PC-3 (cell line): ENCODE measurements at places on chromosomes 12 and 14. TPM values are rescaled to one million over a fixed set of nuclear protein-coding genes. Genes with fewer than 3 reads are reported as not detected.
A peak's percentile ranks its signal among the peaks of the same experiment; 100 is the strongest.

GRCh38 chr14:102731101-102731870, 46.0 kb upstream of the TRAF3 start:
- H3K27ac ChIP-seq = no peak overlapping the region
- H3K4me1 ChIP-seq = no peaks in the 10 kb centered on the region
- DNase-seq = no peak
- H3K4me3 ChIP-seq = no peak overlapping the region
- H3K36me3 ChIP-seq = peaks cover 25% of the 10 kb centered on the region

GRCh38 chr12:95385246-95386035, 88.5 kb upstream of the METAP2 start:
- H3K4me1 ChIP-seq = no peaks in the 10 kb centered on the region
- no peak for DNase-seq
- no peak overlapping the region for H3K4me3 ChIP-seq
- H3K36me3 ChIP-seq = no peaks in the 10 kb centered on the region
- H3K27me3 ChIP-seq = no peaks in the 10 kb centered on the region

DNA sequence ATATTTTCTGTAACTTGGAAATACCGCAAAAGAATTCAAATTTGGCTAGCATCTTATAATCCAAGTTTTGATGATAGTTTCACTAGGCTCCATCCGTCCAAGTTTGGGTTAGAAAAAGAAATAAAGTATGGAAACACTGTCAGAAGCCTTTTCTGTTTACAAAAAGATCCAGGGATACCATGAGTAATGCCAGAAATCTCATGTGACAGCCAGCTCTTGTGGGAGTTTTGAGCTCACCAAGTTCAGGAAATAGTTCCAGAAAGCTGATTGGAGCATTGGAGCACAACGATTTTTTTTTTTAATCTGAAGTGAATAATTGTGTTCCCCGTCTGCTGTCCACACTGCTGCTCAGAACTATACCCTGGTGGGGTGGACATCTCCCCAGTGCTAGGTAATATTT, 229.7 kb upstream of the NPAS3 start:
- H3K27me3 ChIP-seq = no peaks in the 10 kb centered on the region
- H3K27ac ChIP-seq = no peak overlapping the region
- no peak overlapping the region for H3K4me3 ChIP-seq
- peak; percentile 57 for DNase-seq
- no peaks in the 10 kb centered on the region for H3K36me3 ChIP-seq
- H3K4me1 ChIP-seq = peaks cover 16% of the 10 kb centered on the region

DNA sequence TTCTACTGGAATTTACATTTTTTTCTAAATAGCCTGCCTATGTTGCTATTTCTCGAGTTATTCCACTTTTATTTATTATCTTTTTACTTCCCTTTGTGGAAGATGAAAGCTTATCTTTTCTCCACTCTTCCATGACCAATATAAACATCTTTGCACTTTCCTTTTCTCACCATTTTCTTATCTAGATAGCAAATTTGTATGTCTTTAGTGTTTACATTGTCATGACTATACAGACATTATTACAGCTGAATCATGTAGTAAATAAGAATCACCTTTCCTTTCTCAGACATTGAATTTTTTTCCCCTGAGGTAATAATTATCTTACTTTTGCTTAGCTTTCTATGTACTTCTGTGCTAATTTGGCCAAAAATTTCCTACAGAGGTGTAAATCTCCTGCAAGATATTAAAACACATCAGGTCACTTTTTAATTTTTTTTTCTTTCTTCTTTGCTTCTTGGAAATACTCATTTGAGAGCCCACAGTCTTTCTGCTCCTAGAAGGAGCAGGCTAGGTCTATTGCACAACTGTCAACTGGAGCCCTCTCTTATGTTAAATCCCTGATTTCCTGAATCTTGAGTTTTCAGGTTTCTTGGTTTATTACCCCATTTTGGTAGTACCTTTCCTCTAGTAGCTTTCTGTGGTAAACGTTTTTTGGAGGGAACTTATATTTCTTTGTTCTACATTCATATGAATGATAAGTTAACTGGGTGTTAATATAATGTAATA, 109.0 kb upstream of the ATP2B1 start:
- no peaks in the 10 kb centered on the region for H3K36me3 ChIP-seq
- H3K4me1 ChIP-seq = peaks cover 33% of the 10 kb centered on the region
- H3K27me3 ChIP-seq = no peaks in the 10 kb centered on the region

GRCh38 chr12:71900091-71900490, 38.6 kb upstream of the TPH2 start:
- no peaks in the 10 kb centered on the region for H3K4me1 ChIP-seq
- no peak overlapping the region for H3K4me3 ChIP-seq
- no peaks in the 10 kb centered on the region for H3K27me3 ChIP-seq
- H3K27ac ChIP-seq = no peak overlapping the region
- peaks cover 10% of the 10 kb centered on the region for H3K36me3 ChIP-seq

GRCh38 chr14:79044894-79045624, 874.9 kb downstream of the NRXN3 start:
- H3K27ac ChIP-seq = peak overlapping the region; percentile 85
- peaks cover 18% of the 10 kb centered on the region for H3K4me1 ChIP-seq
- DNase-seq = peak; percentile 97
- H3K36me3 ChIP-seq = no peaks in the 10 kb centered on the region

Gene CCDC92
- 9.6 and 9.7 TPM in 2 replicates for total RNA-seq

DNA sequence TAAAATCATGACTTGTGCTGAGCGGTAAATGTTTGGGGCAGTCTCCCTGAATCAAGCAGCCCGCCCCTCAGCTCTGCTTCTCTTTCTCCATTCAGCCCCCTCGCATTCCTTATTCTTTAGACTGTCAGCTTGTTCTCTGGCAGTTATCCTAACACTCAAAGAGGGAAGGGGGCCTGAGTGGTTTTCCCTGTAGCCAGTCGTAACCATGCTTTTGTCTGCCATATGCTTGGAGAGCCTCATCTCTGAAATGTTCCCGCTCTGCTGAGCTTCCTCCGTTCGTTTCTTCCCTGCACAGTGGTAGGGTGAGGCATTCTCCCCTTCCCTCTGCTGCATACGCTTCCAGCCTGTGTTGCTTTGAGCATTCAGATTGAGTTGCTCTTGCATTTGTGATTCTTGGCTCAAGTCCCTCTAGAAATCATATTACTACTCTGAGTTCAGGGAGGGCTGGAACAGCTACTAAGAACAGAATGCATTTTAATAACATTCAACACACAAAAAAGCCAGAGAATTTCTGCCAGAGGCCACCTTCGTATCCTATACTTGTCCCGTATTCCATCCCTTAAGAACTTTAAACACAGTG, 119.7 kb downstream of the FBXL14 start:
- H3K36me3 ChIP-seq = no peaks in the 10 kb centered on the region
- peaks cover 33% of the 10 kb centered on the region for H3K4me1 ChIP-seq
- H3K27ac ChIP-seq = peak overlapping the region; percentile 95
- DNase-seq = peak; percentile 67
- H3K4me3 ChIP-seq = peak overlapping the region; percentile 55

Gene LIN7A
- not detected in 2 replicates for total RNA-seq

DNA sequence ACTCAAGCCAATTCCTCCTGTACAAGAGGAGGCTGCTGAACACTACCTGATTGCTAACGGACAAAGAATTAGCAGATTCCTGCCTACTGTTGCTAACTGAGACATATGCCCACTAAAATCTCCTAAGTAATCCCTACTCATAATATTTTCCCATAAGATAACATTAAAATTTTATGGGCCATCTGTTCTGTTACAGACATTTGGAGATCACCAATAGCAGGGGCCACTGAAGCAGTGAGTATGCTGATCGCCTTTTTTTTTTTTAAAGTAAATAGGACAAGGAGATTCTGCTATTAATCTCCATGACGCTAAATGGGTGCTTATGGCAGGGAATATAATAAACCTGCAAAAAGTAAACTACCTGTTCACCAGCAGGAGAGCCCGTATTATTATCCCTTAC, 292.9 kb downstream of the MED13L start:
- H3K27me3 ChIP-seq = no peaks in the 10 kb centered on the region
- H3K27ac ChIP-seq = no peak overlapping the region
- H3K36me3 ChIP-seq = peaks cover 43% of the 10 kb centered on the region
- no peak overlapping the region for H3K4me3 ChIP-seq
- peaks cover 13% of the 10 kb centered on the region for H3K4me1 ChIP-seq
- no peak for DNase-seq

Gene SLC17A8
- total RNA-seq = not detected in 2 replicates

Gene OLR1
- 0.80 TPM in 1 of 2 replicates, not detected in the other for total RNA-seq

Gene TRMT61A
- total RNA-seq = 51.2 and 72.9 TPM in 2 replicates

Gene SSTR1
- total RNA-seq = 0.07 and 0.23 TPM in 2 replicates

Gene LACRT
- total RNA-seq = not detected in 2 replicates
